ENCODE measurements at places on chromosomes 5 and 9.
A peak's percentile ranks its signal among the peaks of the same experiment; 100 is the strongest.

DNA sequence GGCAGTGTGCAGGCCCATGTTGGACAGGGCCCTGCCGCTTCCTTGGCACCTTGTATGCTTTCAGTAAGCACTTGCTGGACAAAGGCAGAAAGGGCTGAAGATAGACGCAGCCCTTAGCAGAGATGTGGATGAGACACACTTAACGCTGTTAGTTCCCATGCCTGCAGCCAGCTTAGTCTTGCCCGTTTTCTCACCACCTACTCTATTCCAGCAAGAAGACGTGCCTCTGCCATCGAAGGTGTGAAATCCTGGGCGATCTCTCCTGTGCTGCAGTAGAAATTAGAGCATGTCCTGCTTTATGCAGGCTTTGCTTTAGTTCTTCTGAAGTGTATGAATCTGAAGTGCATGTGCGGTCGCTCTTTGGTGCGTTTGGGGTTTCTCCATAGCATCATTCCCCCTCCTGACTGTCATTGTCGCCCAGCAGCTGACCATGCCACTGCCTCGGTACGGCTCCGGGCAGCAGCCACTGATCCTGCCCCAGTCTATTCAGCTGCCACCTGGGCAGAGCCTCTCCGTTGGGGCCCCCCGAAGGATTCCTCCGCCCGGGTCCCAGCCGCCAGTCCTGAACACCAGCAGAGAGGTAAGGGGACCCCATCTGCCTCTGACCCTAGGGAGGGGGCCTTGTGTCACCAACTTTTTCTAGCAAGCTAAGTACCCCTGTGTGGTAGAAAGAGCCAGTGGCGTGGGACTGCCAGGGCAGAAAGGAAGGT is 11.6 kb upstream of the POMT1 start:
- no peak for DNase-seq

DNA sequence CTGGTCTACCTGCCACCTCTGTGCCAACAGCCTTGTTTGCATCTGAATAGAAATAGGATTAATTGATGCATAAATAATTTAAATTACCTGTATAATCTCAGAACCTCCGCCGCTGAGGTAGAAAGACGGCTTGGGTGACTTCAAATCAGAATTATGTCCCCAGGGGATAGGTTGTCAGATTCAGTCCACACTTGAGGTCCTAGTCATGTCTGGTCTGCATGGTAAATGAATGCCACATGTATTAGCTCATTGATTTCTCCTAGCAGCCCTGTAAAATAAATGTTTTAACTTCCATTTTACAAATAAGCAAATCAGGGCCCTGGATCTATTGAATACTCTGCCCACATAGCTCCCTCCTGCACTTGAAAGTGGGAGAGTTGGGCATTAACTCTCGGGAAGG is 368.0 kb upstream of the WWC1 start:
- DNase-seq: no peak

DNA sequence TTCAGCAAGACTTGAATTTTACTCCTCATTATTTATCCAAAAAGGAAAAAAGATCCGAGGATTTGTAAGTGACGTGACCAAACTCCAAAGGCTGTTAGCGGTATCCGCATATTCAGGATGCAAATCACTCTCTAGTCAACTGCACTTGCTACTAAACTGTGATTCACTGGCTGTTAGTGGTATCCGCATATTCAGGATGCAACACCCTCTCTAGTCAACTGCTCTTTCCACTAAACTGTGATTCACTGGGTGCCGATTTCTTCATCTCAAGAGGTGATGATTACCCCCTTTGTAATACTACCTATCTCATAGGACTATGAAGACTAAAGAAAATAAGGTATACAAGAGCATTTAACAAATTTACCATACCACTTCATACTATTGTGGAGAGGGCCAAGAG is 5.7 kb downstream of the MAPKAP1 start:
- DNase-seq: peak; percentile 7

DNA sequence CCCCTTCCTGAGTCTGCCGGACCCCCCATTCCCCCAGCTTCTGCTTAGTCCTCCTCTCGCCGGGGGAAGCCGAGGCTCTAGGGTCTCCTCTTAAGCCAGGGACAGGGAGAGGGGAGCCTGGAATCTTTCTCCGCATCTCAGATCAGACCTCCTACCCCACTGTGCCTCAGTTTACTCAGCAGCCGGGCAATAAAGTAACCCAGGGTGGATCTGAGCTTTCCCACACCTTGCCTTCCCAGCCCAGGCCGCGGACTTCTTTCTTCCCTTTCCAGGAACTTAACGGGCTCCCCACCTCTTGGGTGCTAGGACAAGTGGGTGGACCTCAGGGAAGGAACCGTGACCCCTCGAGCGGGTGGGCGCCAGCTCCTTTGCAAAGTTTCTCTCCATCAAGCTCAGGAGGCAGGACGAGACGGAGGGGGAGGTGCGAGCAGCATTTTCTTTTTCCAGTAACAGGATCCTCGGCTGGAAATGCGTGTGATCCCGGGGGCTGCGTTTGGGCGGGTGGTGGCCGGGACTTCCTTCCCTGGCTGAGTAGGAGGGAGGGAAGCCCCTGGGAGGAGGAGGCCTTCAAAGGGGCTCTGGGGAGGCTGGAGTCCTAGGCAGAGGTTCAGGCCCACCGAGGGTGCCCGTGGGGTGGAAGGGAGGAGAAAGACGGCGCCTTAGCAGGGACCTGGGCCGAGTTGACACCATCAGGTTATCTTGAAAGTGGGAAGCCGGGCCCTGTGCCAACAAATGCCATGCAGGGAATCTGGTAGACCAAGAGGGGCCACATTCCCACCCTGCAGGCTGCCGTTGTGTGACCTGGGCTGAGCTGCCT is 795 bp downstream of the DAB2IP start:
- DNase-seq: no peak

DNA sequence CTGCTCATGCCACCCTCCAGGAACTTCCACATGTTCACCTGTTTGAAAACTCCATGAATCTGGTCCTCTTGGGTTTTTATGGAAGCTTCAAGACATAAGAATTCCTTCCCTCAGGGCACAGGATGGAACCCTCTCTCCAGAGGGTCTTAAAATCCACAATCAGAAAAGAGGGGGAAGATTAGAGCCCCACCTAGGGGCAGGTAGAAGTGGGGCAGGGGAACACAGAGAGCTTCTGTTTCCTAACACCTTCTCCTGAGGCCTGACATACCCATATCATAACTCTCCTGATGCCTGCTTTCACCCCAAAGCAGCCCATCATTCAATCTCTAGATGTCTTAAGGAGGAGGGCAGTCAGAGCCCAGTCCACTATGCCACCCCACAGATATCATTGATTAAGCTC is 1087.7 kb upstream of the ARRDC3 start:
- no peak for DNase-seq

DNA sequence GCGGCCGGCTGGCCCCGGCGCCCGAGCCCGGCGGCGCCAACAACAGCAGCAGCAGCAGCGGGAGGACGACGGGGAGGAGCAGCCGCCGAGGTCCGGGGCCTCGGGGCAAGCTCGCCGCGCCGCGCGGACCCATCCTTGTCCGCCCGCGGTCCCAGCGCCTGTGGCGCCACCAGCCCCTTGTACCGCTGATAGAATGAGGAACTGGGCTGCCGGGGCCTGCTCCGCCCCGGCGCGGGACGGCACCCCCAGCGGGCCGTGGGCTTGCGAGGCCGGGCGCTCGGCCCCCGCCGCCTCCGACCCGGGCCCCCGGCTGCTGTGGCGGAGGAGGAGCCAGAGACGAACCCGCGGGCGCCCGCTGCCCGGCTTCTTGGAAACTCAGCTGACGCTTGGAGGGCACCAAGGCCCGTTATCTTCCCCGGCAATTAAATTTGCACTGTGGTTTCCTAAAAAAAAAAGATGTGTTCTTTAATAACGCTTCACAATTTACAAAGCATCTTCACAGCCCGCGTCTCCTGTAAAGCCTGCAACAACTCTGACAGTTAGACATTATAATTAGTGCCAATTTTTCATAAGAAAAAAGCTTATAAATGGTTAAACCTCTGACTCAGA is at the start of gene ARSB:
Gene ARSB, minus strand, starts transcription at position 195 of the 609 bp plus-strand sequence. Its CDS starts 62 bp downstream, at position 133.
- no peak for DNase-seq

DNA sequence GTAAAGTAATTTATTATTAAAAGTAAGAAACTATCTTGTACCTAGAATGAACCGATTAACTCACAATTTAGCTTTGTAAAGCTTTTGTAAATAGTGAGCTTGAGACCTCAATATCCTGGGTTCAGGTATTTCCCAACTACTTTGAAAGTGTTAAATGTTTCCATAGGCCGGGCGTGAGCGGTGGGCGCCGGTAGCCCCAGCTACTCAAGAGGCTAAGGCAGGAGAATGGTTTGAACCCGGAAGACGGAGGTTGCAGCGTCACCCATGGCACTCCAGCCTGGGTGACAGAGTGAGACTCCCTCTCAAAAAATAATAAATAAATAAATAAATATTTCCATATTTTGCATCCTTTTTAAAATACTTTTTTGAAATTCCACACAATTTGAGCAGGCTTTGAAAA is 1.5 kb upstream of the ANKH start:
- no peak for DNase-seq
